ENCODE measurements at places on chromosomes 7 and 10.

GRCh38 chr10:108862676-108863350, 1060.5 kb downstream of the XPNPEP1 start:
- H3K27me3 ChIP-seq, result no peaks in the 10 kb centered on the region
- no peaks in the 10 kb centered on the region for H3K4me1 ChIP-seq
- DNase-seq, result no peak
- H3K4me3 ChIP-seq, result no peak overlapping the region
- no peaks in the 10 kb centered on the region for H3K36me3 ChIP-seq

GRCh38 chr10:7471720-7472367, 61.0 kb upstream of the SFMBT2 start:
- peak overlapping the region; percentile 71 for H3K4me3 ChIP-seq
- H3K27me3 ChIP-seq, result no peaks in the 10 kb centered on the region
- DNase-seq, result peak; percentile 31
- peaks cover 41% of the 10 kb centered on the region for H3K4me1 ChIP-seq
- no peaks in the 10 kb centered on the region for H3K36me3 ChIP-seq

GRCh38 chr7:129170441-129171021, 17.9 kb upstream of the SMO start:
- H3K36me3 ChIP-seq, result no peaks in the 10 kb centered on the region
- H3K4me1 ChIP-seq, result peaks cover 22% of the 10 kb centered on the region
- no peaks in the 10 kb centered on the region for H3K27me3 ChIP-seq
- no peak overlapping the region for H3K27ac ChIP-seq
- no peak for DNase-seq
- no peak overlapping the region for H3K4me3 ChIP-seq

DNA sequence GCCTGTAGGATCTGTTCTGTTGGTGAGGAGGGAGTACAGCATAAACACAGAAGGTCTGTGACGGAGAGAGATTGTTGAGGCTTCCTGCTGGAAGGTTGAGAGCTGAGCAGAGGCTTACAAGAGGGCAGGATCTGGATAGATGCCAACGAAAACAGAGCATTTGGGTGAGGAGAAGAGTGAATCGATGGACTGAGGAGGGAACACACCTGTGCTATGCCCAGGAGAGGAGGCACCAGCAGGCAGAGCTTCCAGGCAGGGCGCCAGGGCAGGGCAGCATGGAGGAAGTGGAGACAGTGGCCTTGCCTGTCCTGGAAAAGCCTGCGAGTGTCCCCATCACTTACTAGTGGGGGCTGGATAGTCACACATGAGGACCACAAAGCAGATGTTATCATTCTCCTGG, 282.9 kb downstream of the PAXIP1 start:
- no peak overlapping the region for H3K4me3 ChIP-seq
- H3K36me3 ChIP-seq, result no peaks in the 10 kb centered on the region
- no peaks in the 10 kb centered on the region for H3K27me3 ChIP-seq
- DNase-seq, result no peak

DNA sequence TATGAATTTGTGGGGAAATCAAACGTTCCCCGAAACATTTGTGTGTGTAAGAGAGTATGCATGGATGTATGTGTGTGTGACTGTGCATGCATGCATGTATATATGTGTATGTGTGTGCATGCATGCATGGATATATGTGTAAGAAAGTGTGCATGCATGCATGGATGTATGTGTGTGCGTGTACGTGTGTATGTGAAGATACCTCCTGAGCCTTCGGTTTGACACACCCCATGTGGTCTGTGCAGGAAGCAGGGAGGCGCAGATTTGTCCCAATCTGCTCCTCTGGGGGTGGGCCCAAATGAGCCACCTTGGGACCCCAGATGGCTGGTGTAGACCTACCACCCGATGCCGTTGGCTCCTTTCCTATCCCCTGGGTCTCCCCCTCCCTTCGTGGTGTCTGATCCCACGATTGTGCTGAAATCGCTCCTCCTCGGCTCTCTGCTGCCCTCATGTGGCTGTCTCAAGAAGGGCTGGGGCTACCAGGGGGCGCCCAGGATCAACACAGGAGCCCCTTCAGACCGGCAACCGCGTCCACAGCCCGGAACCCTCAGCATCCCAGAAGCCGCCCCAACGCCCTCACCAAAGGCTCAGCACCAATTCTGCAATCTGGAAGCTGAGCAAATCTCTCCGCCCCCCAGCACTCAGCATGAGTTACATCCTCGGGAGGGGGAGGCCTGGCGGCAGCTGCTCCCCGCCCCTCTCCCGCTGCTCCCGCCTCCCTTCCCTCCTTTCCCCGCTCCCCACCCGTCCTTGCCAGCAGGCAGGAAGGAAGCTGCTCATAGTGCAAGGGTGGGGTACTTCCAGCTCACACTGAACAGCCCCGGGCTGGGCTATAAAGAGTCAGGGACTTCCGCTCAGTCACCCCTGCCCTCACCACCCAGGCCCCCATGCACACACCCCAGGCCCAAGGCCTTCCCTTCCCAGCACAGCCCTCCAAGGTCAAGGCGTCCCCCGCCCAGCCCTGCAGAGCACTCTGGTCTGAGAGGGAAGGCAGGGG, 2.3 kb upstream of the NOS3 start:
- peak; percentile 81 for DNase-seq
- no peaks in the 10 kb centered on the region for H3K36me3 ChIP-seq
- H3K4me1 ChIP-seq, result peaks cover 13% of the 10 kb centered on the region
- H3K4me3 ChIP-seq, result peak overlapping the region; percentile 26

GRCh38 chr7:71354716-71355115, 222.8 kb downstream of the GALNT17 start:
- no peak for DNase-seq
- H3K4me1 ChIP-seq, result no peaks in the 10 kb centered on the region
- no peak overlapping the region for H3K4me3 ChIP-seq
- H3K27ac ChIP-seq, result no peak overlapping the region

GRCh38 chr7:149071182-149071635, 19.3 kb downstream of the ZNF786 start:
- no peak overlapping the region for H3K27ac ChIP-seq
- H3K36me3 ChIP-seq, result peaks cover 15% of the 10 kb centered on the region
- no peaks in the 10 kb centered on the region for H3K27me3 ChIP-seq

Data from activated naive CD8-positive, alpha-beta T cell treated with anti-CD3 and anti-CD28 coated beads, Interleukin-2, amount 50 U/mL, for 24 hours (primary cell).